Right lung (tissue), 10 donors: ENCODE measurements at places on chromosomes 2 and 18.

DNA sequence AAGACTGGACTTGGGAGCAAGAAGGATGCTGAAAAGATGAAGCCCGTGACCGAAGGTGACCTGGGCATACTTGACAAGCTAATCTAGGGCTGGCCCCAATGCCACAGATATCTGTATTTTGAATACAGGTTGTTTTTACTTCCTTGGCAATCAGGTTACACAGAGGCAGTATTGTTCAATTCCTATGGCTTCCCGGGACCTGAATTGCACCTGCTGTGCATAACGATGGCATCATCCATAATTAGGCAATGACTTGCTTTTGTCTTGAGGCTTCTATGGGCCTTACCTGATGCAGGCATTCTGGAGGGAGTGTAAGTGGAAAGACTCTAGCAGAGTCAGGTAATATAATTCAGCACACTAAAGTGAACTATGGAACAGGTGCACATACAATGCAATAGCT is 60.6 kb upstream of the CUL3 start:
- DNase-seq = no peak

- no peak for DNase-seq
These were observed 195.0 kb upstream of the MMADHC start for GRCh38 chr2:149782572-149782971.

GRCh38 chr2:234816056-234816455 is 135.8 kb upstream of the SH3BP4 start:
- no peak for DNase-seq

DNA sequence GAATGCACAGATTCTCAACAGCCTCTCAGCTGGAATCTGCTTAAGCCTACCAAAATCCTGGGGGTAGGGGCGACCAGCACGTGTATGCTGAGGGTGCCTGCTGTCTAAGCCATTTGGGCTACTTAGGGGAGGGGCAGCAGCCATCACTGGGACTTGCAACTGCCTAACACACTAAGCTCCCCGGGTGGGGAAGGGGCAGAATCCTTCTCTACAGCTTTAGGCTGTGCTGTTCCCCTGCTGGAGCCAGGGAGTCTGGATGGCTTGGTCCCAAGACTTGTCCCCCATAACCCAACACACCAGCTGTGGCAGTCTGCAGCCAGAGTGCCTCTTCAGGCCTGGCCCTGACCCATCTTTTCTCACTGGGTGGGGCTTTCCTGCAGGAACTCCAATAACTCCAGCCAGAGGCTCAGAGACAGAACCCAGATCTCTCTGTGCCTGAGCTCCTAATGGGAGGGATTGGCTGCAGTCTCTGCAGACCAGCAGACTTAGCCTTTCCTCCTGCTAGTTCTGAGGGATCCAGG is 305.4 kb upstream of the RND3 start:
- DNase-seq = no peak

GRCh38 chr2:86201671-86202335 is 2.5 kb downstream of the MRPL35 start:
- DNase-seq = no peak

DNA sequence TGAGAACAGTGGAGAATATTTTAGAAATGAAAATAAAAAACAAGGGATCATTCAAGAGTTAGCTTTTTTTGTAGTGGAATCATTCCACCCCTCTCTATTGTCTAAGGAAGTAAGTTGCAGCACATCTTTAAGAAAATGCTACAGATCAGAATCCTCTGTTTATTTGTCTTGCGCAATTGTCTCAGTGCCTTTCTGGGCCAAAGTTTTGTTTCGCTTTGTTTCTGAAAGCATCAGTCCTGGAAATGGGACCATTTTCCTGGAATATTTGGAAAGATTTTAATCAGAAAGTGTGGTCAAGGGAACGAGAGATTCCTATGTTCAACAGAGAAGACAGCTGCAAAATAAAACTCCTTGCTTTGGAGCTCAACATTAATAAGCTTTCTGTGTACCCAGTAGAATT is 74.0 kb downstream of the NRXN1 start:
- no peak for DNase-seq

GRCh38 chr18:49582579-49582978 is 20.7 kb downstream of the LIPG start:
- DNase-seq = no peak

DNA sequence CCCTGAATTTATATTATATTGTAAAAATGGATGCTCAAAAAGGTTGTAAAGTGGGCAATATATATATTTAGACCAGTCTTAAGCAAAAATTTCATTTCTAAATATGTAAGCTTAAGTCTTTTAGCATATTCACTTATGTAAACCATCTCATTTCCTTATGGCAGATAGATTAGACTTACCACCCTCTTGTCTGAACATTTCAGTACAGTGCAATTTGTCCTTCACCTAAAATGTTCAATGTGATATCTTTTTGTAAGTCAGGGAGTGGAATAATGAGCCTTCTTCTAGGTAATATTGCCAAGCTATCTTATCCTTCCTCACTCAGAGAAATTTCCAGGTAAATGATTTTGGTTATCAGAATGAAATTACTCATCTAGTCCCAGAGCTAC is 92.3 kb downstream of the KLF7 start:
- DNase-seq = no peak

GRCh38 chr2:46232860-46233259 is 64.3 kb upstream of the EPAS1 start:
- DNase-seq = no peak

DNA sequence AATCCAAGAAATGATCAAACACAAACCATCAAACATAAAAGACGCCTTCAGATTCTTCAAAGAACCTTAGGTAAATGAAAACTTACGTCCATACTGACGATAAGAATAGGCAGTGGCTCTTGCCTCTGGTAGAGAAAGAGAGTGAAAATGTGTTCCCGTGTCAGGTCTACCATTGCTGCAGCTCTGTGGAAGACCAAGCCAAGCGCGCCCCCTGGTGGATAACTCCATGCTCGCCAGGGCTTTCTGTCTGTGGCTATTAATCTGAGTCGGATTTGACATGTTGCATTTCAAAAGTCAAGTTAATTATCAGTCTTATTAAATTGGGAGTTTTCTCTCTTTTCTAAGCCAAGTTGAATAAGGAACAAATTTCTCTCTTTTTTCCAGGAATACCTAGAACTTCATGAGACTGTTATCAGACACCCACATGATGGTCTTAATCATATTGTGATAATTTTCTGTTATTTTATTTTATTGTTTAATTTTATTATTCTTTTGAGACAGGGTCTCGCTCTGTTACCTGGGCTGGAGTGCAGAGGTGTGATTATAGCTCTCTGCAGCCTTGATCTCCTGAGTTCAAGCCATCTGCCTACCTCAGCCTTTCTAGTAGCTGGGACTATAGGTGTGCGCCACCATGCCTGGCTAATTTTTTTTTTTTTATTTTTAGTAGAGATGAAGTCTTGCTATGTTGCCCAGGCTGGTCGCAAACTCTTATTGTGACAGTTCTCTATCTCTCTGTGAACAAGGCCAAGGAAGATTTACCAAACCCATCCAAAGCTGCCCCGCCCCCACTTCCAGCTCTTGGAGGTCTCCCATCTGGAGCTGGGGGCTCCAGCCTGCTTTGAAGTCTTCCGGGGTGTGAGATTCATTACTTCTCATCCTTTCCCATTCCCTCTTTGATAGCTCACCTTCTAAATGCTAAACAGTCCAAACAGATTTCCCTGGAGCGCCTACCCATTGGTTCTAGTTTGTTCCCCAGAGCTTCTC is 15.8 kb upstream of the ZAP70 start:
- peak; percentile 66 for DNase-seq

- DNase-seq = no peak
These were observed 33.2 kb upstream of the AGAP1 start for GRCh38 chr2:235460548-235461047.

DNA sequence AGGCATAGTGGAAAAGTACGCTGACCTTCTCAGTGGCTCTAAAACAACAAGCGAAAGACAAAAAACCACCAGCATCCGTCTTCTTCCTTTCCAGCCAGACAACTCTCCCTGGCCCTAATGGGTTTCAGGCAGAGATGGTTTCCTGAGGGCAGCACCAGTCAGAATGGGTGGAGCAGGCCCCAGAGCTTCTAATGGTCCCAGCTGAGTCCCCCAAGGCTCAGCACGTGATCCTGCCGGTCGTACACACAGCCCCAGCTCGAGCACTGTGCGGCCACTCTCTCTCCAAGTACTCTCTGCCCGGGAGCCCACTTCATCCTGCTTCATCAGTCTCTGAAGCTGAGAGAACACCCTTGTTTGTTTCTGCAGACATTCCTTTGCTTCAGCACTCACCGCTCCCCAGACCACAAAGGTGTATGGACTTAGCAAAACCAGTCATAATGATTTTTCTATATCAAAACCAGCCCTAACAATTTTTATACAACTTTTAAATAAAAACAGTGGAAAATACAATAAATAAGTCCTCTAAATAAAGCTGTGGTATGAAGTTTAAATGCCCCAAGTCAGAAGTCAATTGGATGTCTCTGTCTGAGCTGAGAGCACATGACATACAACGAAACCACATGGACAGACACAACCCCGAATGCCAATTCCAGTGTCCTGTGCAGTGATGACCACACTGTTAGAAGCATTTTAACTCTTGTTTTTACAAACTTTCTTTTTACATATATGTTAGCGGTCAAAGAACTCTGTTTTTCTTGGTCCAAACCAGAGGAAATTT is 63.9 kb downstream of the PARD6G start:
- DNase-seq = no peak

DNA sequence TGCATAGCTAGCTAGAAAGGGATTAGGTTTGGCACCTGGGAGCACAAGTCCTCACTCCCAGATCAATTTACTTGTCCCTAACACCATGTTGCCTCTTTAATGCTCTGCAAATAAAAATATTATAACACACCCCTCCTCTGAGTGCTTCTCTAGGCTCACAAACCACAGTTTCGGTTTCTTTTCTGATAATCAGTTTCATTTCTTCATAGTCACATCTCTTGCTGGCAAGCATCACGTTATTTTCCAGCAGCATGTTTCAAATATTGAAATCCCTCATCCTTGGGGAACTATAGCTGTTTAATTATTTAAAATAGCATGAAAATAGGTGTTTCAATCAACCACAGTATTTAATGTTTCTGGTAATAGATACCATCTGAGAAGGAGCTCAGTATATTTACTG is 13.9 kb upstream of the SMCHD1 start:
- DNase-seq = no peak

GRCh38 chr18:13318731-13319501 is 100.4 kb downstream of the LDLRAD4 start:
- no peak for DNase-seq

- no peak for DNase-seq
These were observed 1237.1 kb downstream of the LRP1B start for GRCh38 chr2:140893685-140894084.

DNA sequence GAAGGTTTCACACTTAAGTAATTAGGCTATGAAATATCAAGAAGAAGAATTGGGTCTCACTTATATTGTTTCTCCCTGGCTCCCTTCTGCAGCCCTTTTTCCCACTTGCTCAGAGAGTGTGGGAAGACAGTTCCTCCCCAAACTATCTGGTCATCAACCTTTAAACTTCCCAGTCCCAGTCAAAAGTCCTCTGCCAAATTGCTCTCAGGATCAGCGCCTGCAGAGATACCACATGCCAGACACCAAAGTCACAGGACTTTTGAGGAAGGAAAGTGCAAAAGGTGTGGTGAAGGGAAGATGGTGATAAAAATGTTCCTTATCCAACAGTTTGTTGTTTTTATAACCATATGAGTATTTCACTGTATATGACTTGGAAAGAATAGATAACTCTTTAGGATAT is 51.3 kb downstream of the DLGAP1 start:
- DNase-seq = no peak

DNA sequence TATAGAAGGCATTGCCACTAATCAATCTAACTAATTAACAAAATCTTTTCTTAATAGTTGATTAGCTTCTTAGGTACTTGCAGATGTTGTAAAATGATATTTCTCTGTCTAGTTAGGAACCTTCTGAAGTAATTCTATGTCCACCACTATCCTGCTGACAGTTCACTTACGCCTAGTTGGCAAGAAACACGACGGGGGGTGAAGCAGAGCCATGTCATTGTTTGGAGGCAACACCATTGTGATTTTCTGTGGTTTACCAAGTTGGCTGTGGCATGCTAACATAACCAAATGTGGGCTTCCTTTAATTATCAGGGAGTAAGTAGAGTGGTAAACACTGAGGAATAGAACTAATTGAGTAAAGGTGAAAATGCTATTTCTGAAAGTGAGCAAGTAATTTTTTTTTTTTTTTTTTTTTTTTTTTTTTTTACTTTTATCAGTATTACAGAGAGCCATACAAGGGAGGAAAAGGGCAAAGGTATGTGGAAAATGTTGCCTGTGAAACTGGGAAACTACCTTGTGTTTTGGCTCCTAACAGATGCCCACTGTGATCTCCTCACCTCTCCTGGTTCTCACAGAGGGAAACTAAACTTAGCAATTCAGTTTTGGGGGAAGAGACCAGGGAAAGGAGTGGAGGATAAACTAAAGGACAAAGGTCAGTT is 126.8 kb downstream of the MEIS1 start:
- DNase-seq = no peak

DNA sequence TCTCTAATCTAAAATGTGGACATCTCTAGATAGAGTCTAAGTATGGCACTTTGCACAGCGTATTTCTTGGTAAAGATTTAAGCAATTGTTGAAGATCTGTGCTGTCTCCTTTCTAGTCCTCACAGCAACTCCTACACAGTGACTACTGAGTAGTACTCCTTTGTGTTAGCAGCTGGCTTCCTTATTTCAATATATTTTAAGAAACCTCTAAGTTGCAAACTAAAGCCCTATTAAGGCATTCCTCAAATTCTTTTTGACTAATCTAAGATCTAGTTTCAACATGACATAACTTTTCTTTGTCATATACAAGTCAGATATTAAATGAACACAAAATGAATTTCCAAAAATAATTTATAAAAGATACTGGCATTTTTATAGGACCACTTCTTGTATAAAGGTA is 121.8 kb upstream of the DNAJC10 start:
- DNase-seq = no peak

DNA sequence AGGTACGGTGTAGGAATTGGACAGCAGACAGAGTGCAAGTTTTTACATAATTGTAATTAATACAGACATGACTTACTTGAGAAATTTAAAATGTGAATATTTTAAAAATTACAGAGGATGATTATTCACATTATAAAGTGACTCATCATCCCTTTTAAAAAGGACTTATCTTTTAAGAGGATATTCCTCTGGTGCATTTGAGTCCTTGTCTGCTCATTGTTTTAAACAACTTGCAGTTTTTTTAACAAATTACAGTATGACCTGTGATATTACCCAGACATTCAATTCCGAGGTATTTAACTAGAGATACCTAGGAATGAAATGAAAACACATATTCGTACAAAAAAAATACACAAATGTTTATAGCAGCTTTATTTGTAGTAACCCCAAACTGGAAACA is 38.0 kb downstream of the SPTBN1 start:
- no peak for DNase-seq

DNA sequence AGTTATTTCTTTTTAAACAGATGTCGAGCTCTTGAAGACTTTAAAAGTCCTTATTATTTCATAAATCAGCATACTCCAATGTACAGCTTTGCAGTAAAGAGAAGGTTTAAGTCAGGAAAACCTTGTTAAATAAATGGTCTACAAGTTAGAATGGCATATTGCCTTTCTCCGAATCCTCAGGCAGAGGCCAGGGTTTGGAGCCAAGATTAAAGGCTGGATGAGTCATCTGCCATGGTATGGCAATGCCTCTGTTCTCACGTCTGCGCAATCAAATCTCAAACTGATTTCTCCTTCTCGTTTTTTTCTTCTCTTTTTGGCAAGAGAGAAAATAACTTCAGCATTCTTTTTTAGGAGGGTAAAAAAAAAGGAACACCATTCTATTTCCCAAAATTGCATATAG is 5.6 kb upstream of the KCNJ3 start:
- DNase-seq = no peak
